ENCODE measurements at places on chromosomes 1 and 21.

DNA sequence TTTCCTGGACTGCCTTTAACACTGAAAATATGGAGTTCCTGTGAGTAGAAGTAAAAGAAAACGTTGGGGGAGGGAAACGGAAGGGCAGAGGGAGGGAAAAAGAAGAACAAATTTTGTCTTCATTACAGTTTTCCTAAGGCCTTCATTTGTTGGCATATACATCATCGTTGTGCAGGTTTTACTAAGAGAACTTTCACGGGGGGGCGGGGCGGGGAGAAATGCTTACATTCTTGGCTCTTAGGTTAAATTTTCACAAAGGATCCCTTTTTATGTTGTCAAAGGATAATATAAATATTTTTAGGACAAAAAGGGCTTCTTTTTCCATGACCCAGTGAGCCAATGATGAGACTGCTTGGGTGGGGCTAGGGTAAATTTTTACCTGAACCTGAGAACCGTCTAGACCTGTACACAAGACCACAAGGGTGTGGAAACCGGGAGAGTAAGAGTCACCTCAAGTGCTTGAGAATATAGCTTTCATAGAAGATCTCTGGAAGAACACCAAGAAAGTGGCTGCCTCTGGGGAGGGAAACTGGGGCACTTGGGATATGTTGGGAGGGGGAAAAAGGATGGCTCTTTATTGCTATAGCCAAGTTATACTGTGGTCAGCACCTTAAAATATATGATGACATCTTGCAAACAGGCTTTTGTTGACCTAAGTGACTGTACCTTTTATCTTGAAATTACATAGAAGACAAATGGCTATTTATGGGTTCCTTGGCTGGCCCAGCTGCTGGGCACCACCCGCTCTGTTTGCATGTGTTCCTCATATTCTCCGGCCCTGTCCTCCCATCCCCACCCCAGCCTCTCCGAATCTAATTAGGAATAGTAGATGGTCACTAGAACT, 2.0 kb upstream of the UTP25 start:
- no peak for DNase-seq

GRCh38 chr21:26719750-26720149, 125.5 kb downstream of the ADAMTS1 start:
- DNase-seq = no peak

DNA sequence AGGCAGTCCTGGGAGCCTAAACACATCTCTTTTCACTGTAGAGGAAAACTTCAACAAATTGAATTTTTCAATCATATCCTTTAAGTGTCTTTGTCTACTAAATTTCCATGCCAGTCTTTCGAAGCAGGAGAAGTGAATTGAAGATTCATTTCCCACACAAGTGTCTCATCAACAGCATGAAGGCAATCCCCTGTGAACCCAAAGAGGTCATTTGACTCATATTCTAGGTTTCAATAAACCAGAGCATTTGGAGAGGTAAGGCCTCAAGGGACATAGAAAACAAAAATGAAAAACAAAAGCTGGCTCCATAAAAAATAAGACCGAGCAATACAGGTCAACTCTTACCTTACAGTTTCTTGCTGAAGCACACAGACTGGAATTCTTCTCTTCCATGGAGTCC, 94.1 kb upstream of the ATP1B1 start:
- no peak for DNase-seq

DNA sequence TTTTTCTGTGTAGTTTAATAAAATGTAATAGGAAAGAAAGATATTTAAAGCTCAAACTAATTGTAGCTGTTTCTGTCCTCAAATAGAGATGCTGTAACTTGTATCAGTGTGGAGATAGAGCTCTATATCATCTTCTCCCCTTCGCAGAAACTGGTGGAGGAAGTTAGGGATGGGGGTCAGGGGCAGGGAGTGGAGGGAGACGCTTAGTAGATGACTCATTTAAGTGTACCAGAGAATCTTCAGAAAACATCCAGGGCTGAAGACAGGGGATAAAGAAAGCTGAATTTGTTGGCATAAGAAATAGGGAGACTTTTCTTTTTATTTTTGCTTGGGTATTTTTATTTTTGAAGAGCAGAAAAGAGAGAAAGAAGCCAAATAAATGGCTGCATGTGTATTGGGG, 282.6 kb upstream of the DPYD start:
- no peak for DNase-seq

DNA sequence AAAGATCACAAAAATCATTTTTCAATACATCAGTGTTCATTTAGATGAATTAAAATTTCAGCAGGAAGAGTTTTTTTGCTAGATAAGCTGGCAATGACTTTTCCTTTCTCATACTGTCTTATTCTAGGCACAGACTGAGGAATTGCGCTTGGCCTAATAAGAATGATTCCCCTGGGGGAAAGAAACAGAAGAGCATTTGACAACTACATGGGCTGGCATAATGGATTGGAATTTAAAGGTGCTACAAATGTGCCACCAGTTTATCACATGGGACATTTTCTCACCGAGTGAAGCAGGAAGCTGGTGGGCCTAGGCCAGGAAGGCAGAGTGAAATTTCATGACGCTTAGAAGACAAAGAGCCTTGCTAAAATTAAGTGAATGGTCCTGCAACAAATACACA, 39.3 kb downstream of the CDKN2C start:
- no peak for DNase-seq

GRCh38 chr21:45836694-45837670, 144.6 kb upstream of the COL6A1 start:
- DNase-seq = no peak

DNA sequence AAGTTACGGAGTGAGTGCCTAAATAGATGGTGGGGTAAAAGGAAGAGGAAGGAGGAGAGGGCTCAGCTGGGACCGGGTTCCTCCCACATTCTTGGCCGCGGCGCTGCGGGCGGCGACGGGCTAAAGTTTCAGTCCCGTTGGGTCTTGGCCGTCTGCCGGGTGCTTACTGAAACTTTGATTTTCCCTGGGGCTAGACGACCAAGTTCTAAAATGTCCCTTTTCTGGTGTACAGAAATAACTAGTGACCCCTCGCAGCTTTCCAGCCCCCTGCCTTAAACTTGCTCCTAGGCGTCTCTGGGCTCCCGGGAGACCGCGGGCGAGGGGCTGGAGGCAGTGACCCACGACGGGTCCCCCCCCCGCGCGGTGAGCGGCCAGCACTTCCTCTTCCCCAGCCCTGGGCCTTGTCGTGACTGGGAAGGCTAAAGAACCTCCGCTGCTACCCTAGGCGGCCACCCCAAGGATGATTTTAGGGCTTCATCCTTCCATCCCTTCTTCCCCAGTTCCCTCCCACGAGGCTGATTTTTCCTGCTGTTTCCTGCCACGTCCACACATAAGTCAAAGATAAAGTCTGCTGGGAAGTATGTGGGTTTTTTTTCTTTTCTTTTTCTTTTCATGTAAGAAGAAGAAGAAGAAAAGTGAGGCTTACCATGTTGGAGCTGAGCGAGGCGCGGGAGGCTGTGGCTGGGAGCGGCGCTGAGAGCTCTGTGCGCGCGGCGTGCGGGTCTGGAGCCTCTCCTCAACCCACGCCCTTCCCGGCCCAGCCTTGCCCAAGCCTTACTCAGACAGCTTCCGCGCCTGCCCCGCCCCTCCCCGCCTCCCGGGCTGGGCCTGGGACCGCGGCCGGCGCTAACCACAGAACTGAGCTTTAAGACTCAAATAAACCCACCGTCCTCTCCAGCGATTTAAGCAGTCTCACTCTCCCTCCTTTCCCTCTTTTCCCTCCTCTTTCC, at the start of gene S100A11:
TSS of gene S100A11 (minus strand) at position 738 of the 950 bp plus-strand sequence. CDS start at position 649, 89 bp downstream.
- DNase-seq = no peak

GRCh38 chr21:38297194-38297631, 40.4 kb downstream of the KCNJ15 start:
- DNase-seq = no peak

DNA sequence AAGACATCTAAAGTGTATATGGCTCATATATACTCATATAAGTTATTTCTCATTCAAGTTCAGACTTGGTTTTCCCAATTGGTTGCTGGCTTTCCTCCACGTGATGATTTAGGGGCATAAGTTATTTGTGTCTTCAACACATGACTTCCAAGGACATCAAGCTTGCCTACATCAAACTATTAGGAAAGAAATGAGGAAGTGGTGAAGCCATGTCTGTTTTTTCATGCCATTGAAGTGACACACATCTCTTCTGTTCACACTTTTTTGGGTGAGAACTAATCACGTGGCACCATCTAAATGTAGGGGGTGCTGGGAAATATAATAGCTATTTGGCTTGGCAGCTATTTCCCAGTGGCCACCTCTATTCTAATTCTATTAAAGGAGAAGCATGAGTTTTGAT, 282.1 kb downstream of the OMA1 start:
- DNase-seq = no peak

DNA sequence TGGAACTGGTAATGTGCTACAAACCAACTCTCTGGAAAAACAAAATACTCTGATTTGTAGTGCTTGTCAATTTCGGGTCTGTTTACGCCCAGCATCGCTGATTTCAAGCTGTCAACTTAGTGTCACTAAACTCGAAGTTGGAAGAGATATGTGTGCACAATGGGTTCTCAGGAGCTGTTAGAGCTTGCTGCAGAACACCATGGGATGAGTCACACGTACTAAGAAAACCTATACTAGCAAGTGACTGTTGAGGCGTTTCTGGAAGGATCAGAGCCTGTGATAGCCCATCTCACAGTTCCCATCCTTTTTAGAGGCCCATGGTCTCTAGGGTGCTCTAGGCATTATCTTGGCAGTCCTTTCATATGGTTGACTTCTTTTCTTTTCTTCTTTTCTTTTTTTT, 14.3 kb downstream of the GMEB1 start:
- DNase-seq = no peak

GRCh38 chr1:72954943-72955342, 672.6 kb upstream of the NEGR1 start:
- no peak for DNase-seq

DNA sequence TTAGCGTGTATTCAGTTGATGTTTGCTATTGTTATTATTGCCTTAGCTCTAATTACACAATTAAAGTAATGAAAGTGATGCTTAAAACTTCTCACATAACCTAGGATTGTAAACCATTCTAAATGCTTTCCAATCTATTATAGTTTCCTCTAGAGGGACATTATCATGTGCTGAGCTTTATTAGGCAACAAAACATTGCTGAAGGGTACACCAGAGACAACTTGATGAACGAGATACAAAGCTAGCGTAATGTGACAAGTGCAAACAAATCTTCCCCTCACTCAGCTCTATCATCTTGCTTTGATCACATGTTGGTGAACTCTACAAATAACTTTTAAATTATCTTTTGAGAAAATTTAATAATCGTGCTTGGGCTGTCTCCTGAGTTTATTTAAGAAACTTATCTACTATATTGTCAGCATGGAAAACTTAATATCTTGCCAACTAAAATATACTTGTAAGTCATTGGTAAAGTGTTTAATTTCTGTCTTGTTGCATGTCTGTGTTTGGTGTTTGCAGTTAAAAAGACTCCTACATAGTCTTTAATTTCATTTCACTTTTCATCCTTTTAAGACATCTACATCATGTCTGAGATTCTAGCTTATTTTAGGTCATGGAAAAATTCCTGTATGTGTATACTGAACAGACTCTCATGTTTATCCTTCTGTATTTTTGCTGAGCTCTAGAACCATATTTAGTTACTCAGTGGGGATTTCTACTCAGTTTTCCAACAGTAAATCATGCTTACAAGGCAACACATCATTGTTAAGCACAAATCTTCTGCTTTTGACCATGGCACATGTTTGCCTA, 104.2 kb upstream of the ADAMTS5 start:
- no peak for DNase-seq

GRCh38 chr1:3066826-3067225, 2.2 kb upstream of the PRDM16 start:
- DNase-seq = no peak

- no peak for DNase-seq
Observed at GRCh38 chr1:53244141-53244540, 5.8 kb upstream of the MAGOH start.

DNA sequence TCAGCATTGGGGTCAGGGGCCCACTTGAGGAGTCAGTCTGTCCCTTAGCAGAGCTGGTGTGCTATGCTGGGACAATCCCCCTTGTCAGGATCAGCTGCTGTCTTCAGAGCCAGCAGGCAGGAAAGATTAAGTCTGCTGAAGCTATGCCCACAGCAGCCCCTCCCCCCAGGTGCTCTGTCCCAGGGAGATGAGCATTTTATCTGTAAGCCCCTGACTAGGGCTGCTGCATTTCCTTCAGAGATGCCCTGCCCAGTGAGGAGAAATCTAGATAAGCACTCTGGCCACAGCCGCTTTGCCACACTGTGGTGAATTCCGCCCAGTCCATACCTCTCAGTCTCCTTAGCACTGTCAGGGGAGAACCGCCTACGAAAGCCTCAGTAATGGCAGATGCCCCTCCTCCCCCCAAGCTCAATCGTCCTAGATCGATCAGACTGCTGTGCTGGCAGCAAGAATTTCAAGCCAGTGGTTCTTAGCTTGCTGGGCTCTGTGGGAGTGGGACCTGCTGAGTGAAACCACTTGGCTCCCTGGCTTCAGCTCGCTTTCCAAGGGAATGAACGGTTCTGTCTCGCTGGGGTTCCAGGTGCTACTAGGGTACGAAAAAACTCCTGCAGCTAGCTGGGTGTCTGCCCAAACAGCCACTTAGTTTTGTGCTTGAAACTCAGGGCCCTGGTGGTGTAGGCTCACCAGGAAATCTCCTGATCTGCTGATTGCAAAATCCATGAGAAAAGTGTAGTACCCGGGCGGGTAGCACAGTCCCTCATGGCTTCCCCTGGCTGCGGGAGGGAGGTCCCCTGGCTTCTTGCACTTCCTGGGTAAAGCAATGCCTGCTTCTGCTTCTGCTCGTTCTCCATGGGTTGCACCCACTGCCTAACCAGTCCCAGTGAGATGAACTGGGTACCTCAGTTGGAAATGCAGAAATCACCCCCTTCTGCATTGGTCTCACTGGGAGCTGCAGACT, 25.1 kb upstream of the TP53BP2 start:
- DNase-seq = no peak

DNA sequence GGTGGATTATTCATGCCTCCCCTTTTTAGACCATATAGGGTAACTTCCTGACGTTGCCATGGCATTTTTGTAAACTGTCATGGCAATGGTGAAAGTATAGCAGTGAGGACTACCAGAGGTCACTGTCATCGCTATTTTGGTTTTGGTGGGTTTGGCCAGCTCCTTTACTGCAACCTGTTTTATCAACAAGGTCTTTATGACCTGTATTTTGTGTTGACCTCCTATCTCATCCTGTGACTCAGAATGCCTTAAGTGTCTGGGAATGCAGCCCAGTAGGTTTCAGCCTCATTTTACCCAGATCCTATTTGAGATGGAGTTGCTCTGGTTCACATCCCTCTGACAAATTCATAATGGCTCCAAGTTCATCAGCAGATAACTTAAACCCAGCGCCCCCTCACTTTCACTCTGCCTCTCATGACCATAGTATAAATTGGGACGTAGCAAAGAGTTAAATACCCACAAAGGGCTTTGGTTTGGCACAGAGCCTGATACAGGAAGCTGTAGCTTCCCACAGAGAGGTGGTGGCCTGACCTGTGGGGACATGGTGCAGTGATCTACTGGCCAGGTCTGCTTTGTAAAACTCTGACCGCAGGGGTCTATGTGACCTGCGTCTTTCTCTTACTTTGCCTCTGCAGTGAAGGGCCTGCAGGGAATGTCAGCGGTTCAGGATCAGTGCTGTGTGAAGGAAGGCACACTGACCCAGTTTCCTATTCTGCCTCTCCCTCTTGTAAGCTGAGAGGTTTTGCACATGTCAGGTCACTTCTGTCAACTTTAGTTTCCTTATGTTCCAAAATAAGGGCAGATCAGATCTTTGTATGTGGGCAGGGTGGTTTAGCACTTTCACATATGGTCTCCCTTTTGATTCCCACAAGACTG, 78.1 kb upstream of the ZNF644 start:
- DNase-seq = no peak

Measured in NCI-H1930 (cell line).